ENCODE measurements at places on chromosomes 3 and 15.

DNA sequence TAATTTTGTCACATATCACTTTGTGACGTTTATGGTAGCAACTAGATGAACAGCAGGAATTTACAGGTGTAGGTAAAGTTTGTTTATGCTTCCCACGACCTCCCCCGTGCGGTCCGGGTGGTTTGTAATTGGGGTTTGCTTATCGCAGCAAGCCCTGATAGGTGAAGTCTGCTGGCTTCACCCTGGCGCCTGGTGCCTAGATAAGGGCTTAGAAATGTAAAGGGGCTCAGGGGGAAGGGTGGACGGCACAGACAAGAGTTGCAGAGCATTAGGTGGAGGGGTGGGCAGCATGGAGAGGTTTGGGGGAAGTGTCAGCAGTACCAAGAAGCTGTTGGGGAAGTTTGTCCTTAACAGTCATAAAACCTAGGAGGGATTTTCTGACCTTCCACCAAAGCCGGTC is 108.1 kb upstream of the RNF7 start:
- DNase-seq = no peak

GRCh38 chr3:29955413-29955812 is 651.0 kb upstream of the TGFBR2 start:
- no peak for DNase-seq

GRCh38 chr3:140843656-140844055 is 98.0 kb upstream of the SLC25A36 start:
- DNase-seq = no peak

DNA sequence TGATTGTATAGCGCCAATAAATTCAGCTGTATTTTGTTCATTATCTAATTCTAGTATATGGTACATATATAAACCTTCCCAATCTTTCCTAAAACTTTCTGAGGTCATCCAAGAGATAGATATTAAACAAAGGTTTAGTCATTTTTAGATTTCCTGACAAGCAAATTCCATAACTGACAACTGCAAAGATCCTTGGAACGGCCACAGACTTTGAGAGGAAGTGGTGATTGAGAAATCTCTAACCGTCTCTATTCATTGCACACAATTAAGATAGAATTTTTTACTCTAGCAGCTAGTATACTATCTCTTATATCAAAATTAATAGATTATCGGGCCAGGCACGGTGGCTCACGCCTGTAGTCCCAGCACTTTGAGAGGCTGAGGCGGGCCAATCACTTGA is 4.7 kb downstream of the CSNK1G1 start:
- DNase-seq = no peak

DNA sequence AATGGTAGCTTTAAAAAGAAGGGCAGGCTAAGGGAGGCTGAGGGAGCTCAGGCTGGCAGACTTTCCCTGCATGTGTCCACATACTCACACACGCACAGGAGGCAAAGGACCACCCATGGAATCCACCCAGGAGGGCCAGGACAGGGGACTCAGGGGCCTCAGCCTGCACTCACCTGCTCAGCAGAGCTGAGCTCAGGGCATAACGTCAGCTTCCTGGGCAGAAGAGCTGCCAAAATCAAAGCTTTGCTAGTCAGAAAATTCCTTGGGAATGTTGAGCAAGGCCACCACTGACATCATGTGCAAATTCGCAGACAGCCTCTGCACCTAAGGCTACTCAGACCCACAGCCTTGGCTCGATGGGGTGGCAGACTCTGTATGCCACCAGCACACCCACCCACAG is 16.4 kb upstream of the ALAS1 start:
- no peak for DNase-seq

DNA sequence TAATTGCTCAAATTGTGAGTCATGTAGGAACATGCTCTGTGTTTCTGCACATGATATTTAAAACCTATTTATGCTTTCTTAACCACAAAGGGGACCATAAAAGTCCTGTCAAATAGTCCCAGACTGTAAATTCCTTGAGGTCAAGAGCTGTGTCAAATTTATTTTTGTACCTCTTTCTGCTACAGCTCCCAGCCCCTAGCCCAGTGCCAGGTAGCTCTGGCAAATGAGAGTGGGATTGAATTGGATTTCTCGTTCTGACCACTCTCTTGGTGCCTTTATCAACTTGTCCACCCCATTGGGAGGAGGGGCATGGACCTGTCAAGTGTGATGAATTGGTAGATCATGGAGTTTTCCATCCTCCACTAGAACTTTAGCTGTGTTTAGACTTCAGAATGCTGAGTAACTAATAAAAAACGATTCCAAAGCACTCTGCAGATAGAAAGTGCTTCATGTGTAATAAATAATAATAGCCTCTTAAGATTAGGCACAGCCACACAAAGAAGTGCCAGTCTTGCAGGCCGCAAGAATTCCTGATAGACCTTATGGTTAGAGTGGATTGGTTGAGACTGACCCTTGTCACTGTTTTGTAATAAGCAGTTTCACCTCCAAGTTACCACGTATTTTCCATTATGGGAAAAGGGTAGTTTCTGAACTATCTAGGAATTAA is 120.4 kb downstream of the LPP start:
- no peak for DNase-seq

GRCh38 chr15:74716651-74717050 is 8.7 kb downstream of the CYP1A1 start:
- no peak for DNase-seq

DNA sequence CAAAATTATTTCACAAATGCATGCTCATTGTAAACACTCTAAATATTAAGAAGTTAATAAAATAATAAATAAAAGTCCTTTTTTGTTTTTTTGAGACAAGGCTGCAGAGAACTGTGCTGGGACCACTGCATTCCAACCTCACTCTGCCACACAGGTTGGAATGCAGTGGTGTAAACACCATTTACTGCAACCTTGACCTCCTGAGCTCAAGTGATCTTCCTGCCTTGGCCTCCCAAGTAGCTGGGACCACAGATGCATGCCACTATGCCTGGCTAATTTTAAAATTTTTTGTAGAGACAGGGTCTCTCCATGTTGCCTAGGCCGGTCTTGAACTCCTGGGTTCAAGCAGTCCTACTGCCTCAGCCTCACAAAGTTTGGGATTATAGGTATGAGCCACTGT is 578.4 kb downstream of the ZIC1 start:
- no peak for DNase-seq

GRCh38 chr15:39397883-39398282 is 183.0 kb upstream of the THBS1 start:
- no peak for DNase-seq

GRCh38 chr3:99506-99905 is 97.1 kb upstream of the CHL1 start:
- peak; percentile 41 for DNase-seq
